Prostate gland (tissue), 2 donors: ENCODE measurements at places on chromosomes 16 and 17. TPM values are rescaled to one million over a fixed set of nuclear protein-coding genes. Genes with fewer than 3 reads are reported as not detected.

- DNase-seq: no peak
- no peaks in the 10 kb centered on the region for H3K4me1 ChIP-seq
- H3K27me3 ChIP-seq: no peaks in the 10 kb centered on the region
- no peaks in the 10 kb centered on the region for H3K36me3 ChIP-seq
- no peak overlapping the region for H3K4me3 ChIP-seq
- no peak overlapping the region for H3K27ac ChIP-seq
Measured at GRCh38 chr16:84791501-84791900, 28.3 kb upstream of the CRISPLD2 start.

GRCh38 chr16:31202414-31203375, at the start of gene PYCARD:
Gene PYCARD (minus strand): TSS chr16:31202760. CDS start chr16:31202690, 70 bp downstream.
- H3K4me3 ChIP-seq: peak within 1 kb of the TSS; percentile 53
- no peaks in the 10 kb centered on the region for H3K4me1 ChIP-seq
- H3K36me3 ChIP-seq: no peaks in the 10 kb centered on the region
- no peaks in the 10 kb centered on the region for H3K27me3 ChIP-seq
- peak; percentile 21 for DNase-seq

- no peaks in the 10 kb centered on the region for H3K4me1 ChIP-seq
- no peaks in the 10 kb centered on the region for H3K27me3 ChIP-seq
- H3K4me3 ChIP-seq: no peak overlapping the region
- H3K27ac ChIP-seq: no peak overlapping the region
Measured at GRCh38 chr17:60798576-60798975, 120.9 kb downstream of the BCAS3 start.

- no peak overlapping the region for H3K4me3 ChIP-seq
- no peak for DNase-seq
- no peaks in the 10 kb centered on the region for H3K4me1 ChIP-seq
Measured at GRCh38 chr16:49504023-49504364, 130.4 kb downstream of the C16orf78 start.

GRCh38 chr17:42421507-42422338, 1.3 kb downstream of the CAVIN1 start:
- H3K36me3 ChIP-seq: no peaks in the 10 kb centered on the region
- peak overlapping the region; percentile 95 for H3K27ac ChIP-seq
- H3K27me3 ChIP-seq: no peaks in the 10 kb centered on the region
- DNase-seq: no peak
- peak overlapping the region; percentile 93 for H3K4me3 ChIP-seq
- H3K4me1 ChIP-seq: no peaks in the 10 kb centered on the region

The KREMEN2 gene
- 4.0 TPM for total RNA-seq

- no peak for DNase-seq
- H3K36me3 ChIP-seq: peaks cover 7% of the 10 kb centered on the region
- H3K27me3 ChIP-seq: no peaks in the 10 kb centered on the region
Measured at GRCh38 chr16:2924901-2925755, 13.4 kb downstream of the FLYWCH1 start.

The DNAH9 gene
- total RNA-seq: 7.5 TPM

The PLA2G10 gene
- total RNA-seq: 1.5 TPM

DNA sequence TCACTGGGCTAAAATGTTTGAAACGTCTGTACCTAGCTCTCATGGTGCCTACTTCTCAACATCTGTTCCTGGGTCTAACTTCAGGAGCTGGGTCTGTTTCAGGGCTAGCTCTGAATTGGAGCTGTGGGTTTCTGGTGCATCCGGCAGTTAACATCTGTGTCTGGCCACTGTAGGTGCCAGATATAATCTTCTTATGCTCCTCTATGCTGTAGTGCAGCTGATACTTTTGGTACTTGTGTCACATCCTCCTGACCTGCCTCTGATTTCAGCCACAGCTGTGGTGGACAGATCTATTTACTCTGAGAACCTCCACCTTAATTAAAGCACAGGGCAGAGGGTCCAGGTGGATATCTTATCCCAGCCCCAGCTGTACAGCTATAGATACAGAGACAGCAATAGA, 496.5 kb upstream of the CDH11 start:
- no peak overlapping the region for H3K4me3 ChIP-seq
- no peaks in the 10 kb centered on the region for H3K27me3 ChIP-seq
- no peaks in the 10 kb centered on the region for H3K36me3 ChIP-seq
- no peaks in the 10 kb centered on the region for H3K4me1 ChIP-seq

The TM4SF5 gene
- total RNA-seq: not detected

GRCh38 chr17:64329588-64329987, 61.1 kb downstream of the PECAM1 start:
- H3K27ac ChIP-seq: no peak overlapping the region
- H3K4me3 ChIP-seq: no peak overlapping the region
- no peaks in the 10 kb centered on the region for H3K27me3 ChIP-seq

- H3K4me3 ChIP-seq: no peak overlapping the region
- peak; percentile 41 for DNase-seq
- no peaks in the 10 kb centered on the region for H3K27me3 ChIP-seq
- no peaks in the 10 kb centered on the region for H3K4me1 ChIP-seq
- H3K27ac ChIP-seq: peak overlapping the region; percentile 58
Measured at GRCh38 chr17:34917381-34917780, 43.9 kb downstream of the CCT6B start.

The PIGW gene
- total RNA-seq: 7.1 TPM

DNA sequence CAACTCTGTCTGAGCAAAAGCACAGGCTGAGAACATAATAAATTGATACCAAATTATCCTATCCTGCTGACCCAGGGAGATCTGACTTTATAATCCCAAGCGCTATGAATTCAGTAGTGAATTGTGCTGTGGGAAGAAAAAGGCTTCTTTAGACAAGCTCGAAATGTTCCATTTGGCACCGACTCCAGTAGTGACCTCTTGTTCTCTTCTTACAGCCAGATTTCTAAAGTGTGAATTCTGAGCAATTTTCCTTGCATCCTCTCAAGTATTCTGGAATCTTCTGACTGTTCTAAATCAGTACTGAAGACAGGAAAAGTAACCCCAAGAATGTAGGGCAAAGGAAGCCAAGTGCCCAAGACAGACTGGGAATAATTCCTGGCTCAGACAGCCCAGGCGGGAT, 58.2 kb downstream of the CDYL2 start:
- H3K36me3 ChIP-seq: no peaks in the 10 kb centered on the region
- no peaks in the 10 kb centered on the region for H3K27me3 ChIP-seq
- H3K4me3 ChIP-seq: no peak overlapping the region
- no peaks in the 10 kb centered on the region for H3K4me1 ChIP-seq
- DNase-seq: no peak

The LGALS9B gene
- total RNA-seq: not detected

- no peaks in the 10 kb centered on the region for H3K4me1 ChIP-seq
- H3K27ac ChIP-seq: no peak overlapping the region
- no peaks in the 10 kb centered on the region for H3K36me3 ChIP-seq
- no peaks in the 10 kb centered on the region for H3K27me3 ChIP-seq
Measured at GRCh38 chr16:5735444-5735843, 637.8 kb upstream of the EEF2KMT start.

The ZFP3 gene
- total RNA-seq: 5.4 TPM

DNA sequence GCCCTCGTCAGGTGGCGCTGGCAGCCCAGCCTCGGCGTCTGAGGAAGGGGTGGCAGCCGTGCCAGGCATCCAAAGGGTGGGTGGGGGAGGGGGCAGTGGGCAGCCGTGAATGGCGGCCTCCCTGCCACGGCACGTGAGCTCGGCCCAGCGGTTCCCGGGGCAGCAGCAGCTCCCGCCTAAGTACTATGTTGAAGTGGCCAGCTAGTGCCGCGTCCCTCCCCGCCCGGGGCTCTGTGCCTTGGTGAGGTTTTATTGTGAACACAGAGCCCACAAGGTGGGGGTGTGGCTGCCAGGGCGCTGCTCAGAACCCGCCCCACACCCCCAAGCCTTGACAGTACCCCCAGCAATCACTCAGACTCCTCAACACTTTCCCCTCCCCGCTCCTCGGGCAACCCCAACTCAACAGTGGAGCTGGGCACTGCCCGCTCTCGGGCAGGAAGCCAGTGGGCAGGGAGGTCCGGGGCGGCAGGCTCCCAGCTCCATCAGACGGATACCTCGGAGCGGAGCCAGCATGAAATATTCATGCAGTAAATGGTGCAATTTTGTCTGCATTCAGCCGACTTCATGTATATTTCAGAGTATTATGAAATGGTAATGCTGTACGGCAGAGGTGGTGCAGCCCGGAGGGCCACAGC, 80.4 kb downstream of the ENGASE start:
- no peak overlapping the region for H3K4me3 ChIP-seq
- H3K4me1 ChIP-seq: no peaks in the 10 kb centered on the region
- no peak for DNase-seq
- no peaks in the 10 kb centered on the region for H3K36me3 ChIP-seq

DNA sequence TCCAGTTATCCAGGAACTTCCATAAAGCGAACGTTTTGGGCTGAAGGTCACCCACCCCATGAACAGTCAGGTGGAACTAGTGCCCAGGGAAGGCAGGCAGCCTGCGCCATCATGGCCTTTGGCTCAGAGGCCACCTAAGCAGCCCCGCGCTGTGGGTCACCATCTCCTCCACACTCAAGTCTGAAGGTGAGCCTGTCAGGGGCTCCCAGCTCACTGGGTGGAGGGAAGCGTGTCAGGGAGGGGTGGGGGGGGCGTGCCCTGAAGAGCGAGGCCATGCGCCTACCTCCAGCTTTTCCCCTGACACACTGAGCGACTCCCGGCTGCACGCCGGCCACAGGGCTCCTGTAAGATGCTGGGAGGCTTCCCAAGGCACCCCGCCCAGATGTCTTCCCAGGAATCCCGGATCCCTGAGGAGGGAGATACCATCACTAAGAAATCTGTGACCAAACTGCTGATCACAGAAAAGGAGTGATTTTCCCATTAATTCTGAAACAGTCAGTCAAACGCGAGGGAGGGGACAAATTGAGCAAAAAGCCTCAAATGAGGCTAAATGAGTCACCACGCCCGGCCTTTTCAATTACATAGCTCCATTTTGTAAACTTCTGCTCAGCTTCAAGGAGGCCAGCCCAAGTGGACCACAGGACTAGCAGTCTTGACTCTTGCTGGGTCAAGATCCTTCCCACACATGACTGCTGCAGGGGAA, 26.5 kb upstream of the SLC25A19 start:
- H3K27ac ChIP-seq: no peak overlapping the region
- peaks cover 9% of the 10 kb centered on the region for H3K36me3 ChIP-seq
- no peaks in the 10 kb centered on the region for H3K27me3 ChIP-seq

- peak overlapping the region; percentile 11 for H3K27ac ChIP-seq
- no peaks in the 10 kb centered on the region for H3K4me1 ChIP-seq
- peak; percentile 17 for DNase-seq
- peak overlapping the region; percentile 40 for H3K4me3 ChIP-seq
- H3K36me3 ChIP-seq: no peaks in the 10 kb centered on the region
Measured at GRCh38 chr17:47423406-47424295, 99.9 kb downstream of the EFCAB13 start.

DNA sequence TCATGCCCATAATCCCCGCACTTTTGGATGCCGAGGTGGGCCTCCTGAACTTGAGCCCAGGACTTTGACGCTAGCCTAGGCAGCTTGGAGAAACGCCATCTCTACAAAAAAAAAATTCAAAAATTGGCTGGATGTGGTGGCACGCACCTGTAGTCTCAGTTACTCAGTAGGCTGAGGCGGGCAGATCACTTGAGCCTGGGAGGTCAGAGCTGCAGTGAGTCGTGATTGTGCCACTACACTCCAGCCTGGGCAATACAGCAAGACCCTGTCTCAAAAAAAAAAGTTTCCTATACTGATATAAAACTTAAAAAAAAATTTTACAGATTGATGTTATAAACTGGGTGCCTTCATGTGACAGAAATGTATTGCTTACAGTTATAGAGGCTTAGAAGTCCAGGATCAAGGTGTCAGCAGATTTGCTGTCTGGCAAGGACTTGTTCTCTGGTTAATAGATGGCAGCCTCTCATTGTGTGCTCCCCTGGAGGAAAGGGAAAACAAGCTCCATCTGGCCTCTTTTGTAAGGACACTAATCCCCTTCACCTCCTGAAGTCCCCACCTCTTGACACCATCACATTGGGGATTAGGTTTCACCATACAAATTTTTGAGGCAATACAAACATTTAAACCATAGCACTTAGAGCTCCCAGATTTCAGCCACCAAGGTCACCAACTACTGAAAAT, 8.5 kb upstream of the CES3 start:
- DNase-seq: no peak
- no peak overlapping the region for H3K4me3 ChIP-seq
- no peaks in the 10 kb centered on the region for H3K27me3 ChIP-seq
- H3K36me3 ChIP-seq: no peaks in the 10 kb centered on the region
- H3K27ac ChIP-seq: no peak overlapping the region
- H3K4me1 ChIP-seq: no peaks in the 10 kb centered on the region

DNA sequence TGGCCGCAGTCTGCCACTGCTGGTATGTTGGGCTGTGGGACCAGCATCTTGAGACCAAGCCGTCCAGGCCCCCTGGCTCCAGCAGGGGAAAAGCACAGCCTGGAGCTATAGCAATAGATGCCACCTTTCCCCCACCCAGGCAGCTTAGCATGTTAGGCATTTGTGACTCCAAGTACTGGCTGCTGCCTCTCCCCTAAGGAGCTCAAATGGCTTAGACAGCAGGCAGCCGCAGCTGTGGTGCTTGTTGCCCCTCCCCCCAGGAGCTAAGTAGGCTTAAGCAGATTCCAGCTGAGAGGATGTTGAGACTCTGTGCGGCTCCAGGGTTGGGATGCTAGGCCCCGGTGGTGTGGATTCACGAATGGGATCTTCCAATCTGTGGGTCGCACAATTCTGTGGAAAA, 88.8 kb upstream of the ANKFN1 start:
- no peak overlapping the region for H3K4me3 ChIP-seq
- no peaks in the 10 kb centered on the region for H3K27me3 ChIP-seq
- no peaks in the 10 kb centered on the region for H3K36me3 ChIP-seq
- no peaks in the 10 kb centered on the region for H3K4me1 ChIP-seq

- DNase-seq: peak; percentile 46
- H3K27me3 ChIP-seq: no peaks in the 10 kb centered on the region
- no peaks in the 10 kb centered on the region for H3K36me3 ChIP-seq
- peak overlapping the region; percentile 38 for H3K4me3 ChIP-seq
- peak overlapping the region; percentile 93 for H3K27ac ChIP-seq
Measured at GRCh38 chr16:80932708-80933095, 74.0 kb downstream of the CMC2 start.

DNA sequence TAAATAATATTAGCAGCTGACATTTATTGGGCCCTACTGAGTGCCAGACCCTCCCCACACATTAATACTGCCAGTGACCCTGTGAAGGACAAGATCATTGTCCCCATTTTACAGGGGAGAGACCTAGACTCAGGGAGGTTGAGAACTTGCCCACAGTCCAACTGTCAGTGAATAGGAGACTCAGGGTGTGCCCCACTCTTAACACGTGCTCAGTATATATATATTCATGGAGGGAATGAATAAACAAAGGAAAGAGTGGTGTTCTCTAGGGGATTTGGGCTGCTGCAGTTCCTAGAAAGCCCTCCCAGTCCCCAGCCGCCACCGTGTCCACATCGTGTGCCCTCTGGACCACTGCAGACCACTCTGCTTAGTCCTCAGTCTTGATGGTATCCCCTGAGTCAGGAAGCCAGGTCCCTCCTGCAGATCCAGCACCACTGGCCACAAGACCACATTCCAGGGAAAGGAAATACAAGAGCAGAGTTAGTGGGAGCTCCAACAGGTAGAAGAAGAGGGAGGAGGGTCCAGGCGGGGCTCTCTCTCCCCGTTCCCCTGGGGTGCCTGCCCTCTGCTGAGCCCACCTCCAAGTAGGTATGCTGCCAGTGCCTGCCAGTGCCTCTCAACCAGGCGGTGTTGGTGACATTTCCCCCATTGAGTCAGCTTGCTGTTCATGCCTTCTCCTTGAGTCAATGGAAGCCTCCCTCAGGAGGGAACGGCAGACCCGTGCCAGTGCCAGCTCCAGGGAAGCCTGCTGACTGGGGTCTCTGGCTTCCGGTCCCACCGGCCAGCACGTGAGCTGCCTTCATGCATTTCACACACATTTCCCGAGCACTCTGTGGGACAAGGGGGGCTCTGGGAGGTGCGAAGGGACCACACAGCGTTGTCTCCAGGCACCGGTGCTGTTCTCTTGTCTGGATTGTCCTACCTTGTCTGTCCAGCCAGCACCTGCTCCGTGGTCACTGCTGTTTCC, 75.6 kb downstream of the GNAO1 start:
- H3K27me3 ChIP-seq: no peaks in the 10 kb centered on the region
- no peak overlapping the region for H3K27ac ChIP-seq
- no peaks in the 10 kb centered on the region for H3K36me3 ChIP-seq
- H3K4me1 ChIP-seq: no peaks in the 10 kb centered on the region
- no peak overlapping the region for H3K4me3 ChIP-seq
